AG08395 (cell line): ENCODE measurements at places on chromosomes 5 and 9.

GRCh38 chr5:169548315-169548714 is 35.3 kb upstream of the SPDL1 start:
- peak; percentile 71 for DNase-seq

DNA sequence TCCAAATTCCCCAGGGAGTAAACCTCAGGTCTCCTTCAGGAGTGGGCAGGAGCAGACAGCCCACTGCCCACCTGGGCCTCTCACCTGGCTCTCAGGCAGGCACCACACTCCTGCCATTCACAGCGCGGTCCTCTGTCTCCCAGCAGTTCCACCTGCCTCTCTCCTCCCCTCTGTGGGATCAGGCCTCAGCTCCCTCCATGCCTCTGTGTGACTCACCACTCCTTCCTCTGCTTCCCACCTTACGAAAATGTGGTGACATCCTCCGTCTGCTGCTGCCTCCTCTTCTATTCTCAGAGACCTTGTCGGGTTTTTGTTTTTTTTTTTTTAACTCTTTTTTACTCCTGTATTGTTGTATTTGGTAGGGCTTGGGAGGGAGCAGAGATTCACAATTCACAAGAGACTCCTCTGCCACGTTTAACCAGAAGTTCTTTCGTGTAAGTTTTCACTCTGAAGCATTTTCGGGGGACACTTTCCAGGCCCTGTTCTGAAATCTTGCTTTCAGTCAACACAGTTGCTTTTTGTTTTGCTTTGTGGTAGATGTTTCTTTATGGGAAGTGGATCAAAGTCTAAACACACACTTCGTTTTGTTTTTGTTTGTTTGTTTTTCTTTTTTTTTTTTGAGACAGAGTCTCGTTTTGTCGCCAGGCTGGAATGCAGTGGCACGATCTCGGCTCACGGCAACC is 21.1 kb upstream of the CDKN2AIPNL start:
- DNase-seq: no peak

- no peak for DNase-seq
Observed at GRCh38 chr9:112526973-112527372, 40.3 kb downstream of the KIAA1958 start.

DNA sequence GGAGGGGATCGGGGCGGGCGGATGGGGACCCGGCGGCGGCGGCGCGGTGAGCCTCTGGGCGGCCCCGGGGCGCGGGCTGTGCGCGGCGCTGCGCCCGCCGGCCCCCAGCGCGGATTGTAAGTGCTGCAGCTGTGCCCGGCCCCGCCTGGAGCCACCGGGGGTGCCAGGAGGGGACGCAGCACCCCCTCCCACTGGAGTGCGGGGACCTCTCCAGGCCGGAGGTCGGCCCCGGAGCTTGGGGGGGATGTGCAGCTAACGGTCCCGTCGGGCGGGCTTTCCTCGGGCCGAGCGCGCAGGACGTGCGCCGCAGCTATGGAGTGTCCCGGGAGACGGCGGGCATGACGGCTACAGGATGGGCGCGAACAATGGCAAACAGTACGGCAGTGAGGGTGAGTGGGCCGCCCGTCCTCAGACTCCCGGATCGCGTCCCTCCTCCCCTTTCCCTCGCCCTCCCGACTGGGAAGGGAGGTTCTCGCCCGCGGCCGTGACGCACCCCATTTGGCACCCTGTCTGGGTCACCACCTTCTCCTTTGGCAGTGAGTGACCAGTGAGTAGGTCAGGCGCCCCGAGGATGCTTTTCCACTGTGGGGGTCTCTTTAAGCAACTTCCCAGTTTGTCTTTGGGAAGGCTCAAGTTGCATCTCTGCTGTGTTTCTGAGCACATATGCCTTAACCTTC is 483 bp downstream of the FBXL7 start:
- DNase-seq: peak; percentile 58
